ENCODE measurements at places on chromosomes 11 and 22. TPM values are rescaled to one million over a fixed set of nuclear protein-coding genes. Genes with fewer than 3 reads are reported as not detected.

GSTT2B gene
- 3.0 TPM for total RNA-seq

SMIM35 gene
- 0.12 TPM for total RNA-seq

LRRC56 gene
- 0.53 TPM for total RNA-seq

MUC6 gene
- not detected for total RNA-seq

MYBPC3 gene
- not detected for total RNA-seq

LARGE2 gene
- not detected for total RNA-seq

ELF5 gene
- total RNA-seq, result not detected

CCDC157 gene
- 1.8 TPM for total RNA-seq

CDCA5 gene
- 3.7 TPM for total RNA-seq

SAA1 gene
- total RNA-seq, result not detected

CHRM1 gene
- not detected for total RNA-seq

TREH gene
- not detected for total RNA-seq

MS4A4E gene
- not detected for total RNA-seq

GDPD4 gene
- not detected for total RNA-seq

NFAM1 gene
- not detected for total RNA-seq

OR5B21 gene
- not detected for total RNA-seq

DPAGT1 gene
- 18.6 TPM for total RNA-seq

C11orf87 gene
- total RNA-seq, result 0.12 TPM

CNGA4 gene
- total RNA-seq, result 0.12 TPM

Data from glomerular endothelial cell (primary cell).